ENCODE measurements at places on chromosomes 5 and 9.

DNA sequence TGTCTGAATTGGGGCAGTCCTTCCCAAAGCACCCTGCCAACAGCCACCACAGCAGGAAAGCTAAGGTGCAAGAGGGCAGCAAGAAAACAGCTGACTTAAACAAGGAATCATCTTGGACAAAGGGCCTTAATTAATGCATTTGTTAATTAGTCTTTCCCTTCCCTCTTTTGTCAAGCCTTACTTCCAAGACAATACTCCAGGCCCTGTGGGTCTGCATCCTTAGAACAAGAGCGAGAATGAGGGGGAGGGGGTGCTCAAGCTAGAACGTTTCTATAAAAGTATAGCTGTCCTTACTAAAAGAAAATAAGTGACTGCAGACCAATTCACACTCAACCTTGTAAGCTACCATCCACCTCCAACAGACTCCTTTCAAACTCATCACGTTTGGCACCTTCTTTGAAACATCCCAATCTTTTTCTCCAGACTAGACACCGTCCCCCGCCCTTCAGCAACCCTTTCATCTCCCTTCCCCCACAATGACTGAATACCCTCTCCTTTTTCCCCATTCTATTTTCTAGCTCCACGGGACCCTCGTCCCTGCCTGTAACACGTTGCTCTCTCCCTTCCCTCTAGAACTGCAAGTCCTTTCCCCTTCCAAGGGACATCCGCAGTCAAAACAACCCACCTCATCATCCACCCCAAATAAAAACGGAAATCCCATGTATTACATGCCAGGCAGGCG, 85.7 kb upstream of the RNF38 start:
- DNase-seq, result no peak

DNA sequence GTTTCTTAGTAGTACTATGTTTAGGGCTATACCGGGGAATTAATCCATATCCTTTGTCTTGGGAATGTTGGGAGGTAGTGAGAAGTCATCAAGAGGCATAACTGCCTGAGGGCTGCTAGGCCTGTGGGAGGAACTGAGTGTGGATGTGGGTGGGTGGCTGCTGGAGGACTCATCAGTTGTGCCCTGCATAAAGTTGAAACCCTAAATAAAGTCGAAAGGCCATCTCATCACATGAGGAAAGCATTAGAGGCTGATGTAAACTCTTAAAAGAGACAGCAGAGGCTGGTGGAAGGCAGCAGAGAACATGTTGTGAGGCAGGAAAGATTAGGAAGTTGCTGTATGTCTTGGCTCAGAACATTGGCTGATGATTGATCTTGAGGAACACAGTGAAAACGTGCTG, 143.8 kb downstream of the MAST4 start:
- DNase-seq, result no peak

- no peak for DNase-seq
Measured at GRCh38 chr9:1208157-1208556, 158.0 kb downstream of the DMRT2 start.

- no peak for DNase-seq
Measured at GRCh38 chr9:35364817-35365585, 124.9 kb upstream of the RUSC2 start.

- no peak for DNase-seq
Measured at GRCh38 chr5:144210655-144211054, 40.0 kb downstream of the KCTD16 start.

DNA sequence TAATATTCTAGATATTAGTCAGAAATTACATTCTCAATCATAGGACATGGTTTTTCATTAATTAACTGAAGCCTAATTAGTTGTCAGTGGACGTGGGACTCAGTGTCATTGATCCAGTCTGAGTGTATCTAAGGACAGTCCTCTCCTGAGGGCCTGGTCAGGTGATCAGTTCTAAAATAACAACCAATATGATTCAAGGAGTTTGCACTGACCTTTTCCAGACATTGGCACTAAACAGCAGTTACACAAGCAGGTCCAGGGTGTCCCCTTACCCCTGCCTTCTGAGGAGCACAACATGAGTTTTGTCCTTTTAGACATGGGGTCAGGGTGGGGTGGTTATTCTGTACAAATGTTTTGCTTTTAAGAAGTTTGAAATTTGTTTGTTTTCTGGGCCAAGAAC, 97.8 kb downstream of the CMYA5 start:
- no peak for DNase-seq

GRCh38 chr9:127015921-127016512, 101.4 kb downstream of the RALGPS1 start:
- DNase-seq, result no peak

DNA sequence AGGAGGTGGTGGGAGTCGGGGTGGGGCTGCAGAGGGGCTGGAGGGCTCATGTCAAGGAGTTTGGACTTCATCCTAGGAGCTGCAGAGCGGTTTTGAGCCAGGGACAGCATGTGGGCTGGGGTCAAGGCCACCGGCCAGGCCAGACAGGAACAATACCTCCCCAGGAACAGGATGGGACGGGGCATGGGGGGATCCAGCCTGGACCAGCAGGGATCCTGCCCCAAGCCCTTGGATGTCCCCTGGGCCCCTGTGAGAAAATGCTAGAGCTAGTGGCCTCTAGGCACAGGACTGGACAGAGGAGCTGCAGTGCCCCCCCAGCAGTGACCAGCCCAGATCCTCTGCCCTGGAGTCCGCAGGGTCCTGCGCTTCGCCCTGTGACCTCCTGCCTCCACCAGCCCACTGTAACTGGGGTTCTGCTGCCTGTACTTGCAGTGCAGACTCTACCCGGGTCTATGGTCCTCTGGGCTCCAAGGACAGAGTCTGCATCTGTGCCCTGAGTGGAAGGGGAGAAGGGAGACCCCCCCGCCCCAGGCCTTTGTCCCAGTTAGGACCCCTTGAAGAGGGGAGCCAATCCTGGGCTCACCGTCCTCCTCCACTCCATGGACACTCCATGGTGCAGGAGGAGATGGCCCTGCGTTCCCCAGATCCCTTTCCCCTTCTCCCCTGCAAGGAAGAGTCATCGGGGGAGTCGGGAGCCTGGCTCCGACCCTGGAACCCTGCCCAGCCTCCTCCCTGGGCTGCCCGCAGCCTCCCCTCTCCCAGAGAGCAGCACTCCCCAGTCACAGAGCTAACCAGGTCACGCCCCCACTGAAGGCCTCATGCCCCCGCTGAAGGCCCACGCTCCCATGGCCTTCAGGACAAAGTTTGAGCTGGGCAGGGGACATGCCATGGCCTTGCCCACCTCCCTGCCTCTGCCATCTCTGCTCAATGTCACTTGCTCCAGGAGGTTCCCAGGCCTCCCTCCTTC, 3.0 kb upstream of the MXD3 start:
- no peak for DNase-seq

GRCh38 chr5:168317096-168317520, 25.7 kb downstream of the WWC1 start:
- DNase-seq, result no peak

- DNase-seq, result no peak
Measured at GRCh38 chr9:124456341-124457078, 6.3 kb downstream of the ADGRD2 start.

- no peak for DNase-seq
Measured at GRCh38 chr9:137952976-137953666, 75.5 kb downstream of the CACNA1B start.

GRCh38 chr9:106738109-106738508, 124.9 kb upstream of the ZNF462 start:
- DNase-seq, result no peak

- no peak for DNase-seq
Measured at GRCh38 chr5:22593592-22593991, 259.6 kb downstream of the CDH12 start.

DNA sequence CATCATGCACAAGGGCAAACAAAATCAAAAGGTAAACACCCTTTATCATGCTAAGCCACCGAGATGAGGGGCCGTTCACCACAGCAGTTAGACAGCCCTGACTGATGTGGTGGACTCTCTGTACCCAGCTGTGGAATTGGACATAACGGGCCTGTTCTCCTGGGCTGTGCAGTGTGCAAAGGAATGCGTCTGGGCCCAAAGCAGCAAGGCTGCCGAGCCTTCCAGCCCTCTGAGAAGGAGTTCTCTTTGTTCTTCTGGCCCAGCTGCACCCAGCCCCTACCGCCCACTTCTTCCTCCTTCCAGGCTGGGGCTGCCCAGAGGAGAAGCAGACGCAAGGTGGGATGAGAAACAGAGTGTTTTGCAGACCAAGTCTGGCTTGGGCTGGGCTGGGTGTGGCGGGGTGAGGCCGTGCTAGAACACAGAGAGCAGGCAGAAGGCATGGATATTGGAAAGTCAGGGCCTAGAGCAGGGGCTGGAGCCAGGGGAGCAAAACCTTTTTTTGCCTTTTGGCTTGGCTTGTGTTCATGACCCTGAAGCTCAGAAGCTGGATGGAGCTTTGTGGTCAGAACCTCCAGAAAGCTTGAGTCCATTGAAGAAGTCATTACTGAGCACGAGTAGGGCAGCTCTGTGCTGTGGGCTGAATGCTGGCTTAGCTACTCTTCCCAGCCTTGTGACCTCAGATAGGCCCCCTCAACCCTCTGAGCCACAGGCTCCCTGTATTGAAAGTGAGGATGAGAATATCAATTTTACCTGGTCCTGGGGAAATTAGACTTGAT, 49.8 kb upstream of the SH3PXD2B start:
- DNase-seq, result no peak

Data from stimulated activated effector memory CD8-positive, alpha-beta T cell treated with anti-CD3 and anti-CD28 coated beads, Interleukin-12 subunit alpha, Interleukin-12 subunit beta, amount 100 ng/mL, for 72 hours (primary cell).